Foreskin fibroblast (primary cell): ENCODE measurements at places on chromosomes 3 and 15.

DNA sequence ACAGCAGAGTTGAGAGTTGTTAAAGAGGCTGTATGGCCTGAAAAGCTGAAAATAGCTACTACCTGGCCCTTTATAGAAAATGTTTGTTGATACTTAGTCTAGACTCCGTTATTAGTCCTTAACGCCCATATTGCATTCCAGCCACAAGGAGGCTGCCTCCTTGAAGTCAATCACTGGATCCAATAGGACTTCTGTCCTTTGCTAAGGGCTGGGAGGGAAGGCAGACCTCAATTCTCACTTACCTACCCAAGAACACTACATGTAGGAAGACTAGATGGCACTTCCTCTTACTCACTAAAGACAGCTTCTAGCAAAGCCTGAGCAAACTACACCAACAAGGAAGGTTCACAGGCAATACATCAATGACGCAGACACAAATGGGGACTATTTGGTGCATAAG, 139.5 kb upstream of the HACD2 start:
- no peak for DNase-seq

- DNase-seq = no peak
These were observed 25.0 kb downstream of the CGGBP1 start for GRCh38 chr3:88033808-88034207.

- no peak for DNase-seq
These were observed 619 bp downstream of the ATXN7 start for GRCh38 chr3:63864008-63864964.

GRCh38 chr3:126456211-126456610, 19.5 kb downstream of the ZXDC start:
- no peak for DNase-seq

DNA sequence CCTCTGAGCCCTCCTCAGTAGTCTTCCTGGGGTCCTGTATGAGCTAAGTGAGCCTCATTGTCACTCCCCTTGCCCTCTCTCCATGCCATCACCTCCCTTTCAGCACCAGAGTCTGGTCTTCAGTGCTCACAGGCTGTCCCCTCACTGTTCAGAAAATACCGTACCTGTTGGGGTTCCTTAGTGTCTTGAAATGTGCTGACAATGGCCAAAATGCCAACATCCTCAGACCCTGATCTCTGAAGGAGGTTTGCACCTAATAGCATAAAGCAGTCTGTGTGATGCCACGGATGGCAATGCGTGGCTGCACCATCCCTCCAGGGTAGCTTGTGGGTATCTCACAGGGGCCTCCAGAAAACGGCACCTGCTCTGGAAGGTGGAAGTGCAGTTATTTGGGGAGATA, 301.0 kb upstream of the TLE3 start:
- no peak for DNase-seq

DNA sequence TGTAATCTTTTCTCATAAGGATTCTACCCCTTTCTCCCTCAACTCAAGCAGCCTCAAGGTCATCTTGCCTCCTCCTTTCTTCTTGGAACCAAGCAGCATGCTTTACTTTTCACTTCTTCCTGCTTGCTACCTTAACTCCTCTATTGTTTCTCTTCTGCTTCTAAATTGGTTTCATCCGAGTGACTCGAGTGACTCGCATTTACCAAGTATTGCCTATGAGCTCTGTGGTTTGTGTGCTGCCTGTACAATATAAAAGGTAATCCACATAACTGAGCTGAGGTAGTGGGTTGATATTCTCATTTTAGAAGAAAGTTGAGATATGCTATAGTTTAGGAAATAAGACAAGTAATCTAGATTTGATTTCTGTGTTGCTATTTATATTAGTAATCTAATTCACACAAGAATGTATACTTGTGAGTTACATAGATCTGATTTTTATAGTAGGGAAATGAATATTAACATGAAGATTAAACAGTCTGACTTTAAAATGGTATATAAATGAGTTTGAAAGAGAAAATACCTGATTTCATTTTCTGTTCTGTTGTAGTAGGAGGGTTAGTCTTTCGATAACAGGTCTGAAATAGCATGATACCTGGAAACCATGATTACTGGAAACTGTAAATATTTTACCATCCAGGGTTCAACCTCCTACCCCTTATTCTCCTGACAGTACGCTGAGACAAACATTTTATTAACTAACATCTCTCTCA, 5.5 kb downstream of the HHLA2 start:
- DNase-seq = no peak

DNA sequence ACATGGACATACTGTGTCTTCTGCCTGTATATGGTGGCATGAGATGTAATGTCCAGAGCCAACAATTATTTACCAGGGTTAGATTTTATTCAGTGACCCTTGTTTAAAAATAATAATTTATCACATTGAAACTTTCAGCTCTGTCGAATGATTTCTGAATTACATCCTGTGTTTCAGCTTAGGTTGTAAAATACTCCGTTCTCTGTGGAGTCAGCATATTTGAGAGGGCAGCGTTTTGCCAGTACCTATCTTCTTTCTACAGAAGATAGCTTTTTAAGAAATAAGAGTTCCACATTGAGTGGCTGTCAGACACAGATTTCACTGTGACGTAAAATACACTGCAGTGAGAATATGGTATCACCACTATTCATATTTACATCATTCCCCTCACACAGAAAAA, 85.3 kb downstream of the SLC49A4 start:
- no peak for DNase-seq

DNA sequence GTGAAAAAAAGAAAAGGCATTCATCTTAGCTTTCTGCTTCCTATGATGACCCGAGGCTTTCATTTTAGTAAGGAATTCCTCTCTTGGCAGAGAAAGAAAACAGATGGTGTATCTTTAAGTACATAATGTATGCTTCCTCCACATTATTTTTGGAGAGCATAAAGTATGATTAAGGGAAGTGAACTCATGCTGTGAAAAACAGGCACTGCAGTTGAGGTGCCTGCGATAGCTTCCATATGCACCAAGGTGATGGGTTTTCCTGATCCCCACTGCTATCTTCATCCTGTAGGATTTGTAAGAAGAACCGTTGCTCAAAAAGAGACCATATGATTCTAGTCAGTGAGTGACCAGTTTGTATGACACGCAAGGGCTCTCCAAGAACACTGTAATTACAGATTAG, 411.5 kb upstream of the MCTP2 start:
- DNase-seq = no peak

DNA sequence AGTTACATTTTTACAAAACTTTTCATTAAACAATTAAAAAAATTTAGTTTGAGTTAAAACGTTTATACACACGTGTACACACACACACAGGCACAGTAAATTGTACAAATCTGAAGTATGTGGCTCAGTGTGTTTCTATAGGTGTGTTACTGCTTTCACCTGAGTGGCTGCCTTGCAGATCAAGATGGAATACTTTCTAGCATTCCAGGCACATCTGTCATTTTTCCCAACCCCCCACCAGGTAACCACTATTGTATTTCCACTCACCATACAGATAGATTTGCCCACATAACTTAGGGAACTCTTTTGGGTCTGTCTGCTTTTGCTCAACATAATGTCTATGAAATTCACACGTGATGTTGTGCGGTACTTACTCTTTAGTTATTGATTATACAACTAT, 141.1 kb downstream of the PTPRG start:
- DNase-seq = no peak

- DNase-seq = no peak
These were observed 8.6 kb downstream of the FBXL22 start for GRCh38 chr15:63605816-63606215.
